ENCODE measurements at places on chromosomes 11 and 22.

GRCh38 chr22:46542011-46542985 lies 4.9 kb upstream of the CELSR1 start:
- peak; percentile 27 for DNase-seq

DNA sequence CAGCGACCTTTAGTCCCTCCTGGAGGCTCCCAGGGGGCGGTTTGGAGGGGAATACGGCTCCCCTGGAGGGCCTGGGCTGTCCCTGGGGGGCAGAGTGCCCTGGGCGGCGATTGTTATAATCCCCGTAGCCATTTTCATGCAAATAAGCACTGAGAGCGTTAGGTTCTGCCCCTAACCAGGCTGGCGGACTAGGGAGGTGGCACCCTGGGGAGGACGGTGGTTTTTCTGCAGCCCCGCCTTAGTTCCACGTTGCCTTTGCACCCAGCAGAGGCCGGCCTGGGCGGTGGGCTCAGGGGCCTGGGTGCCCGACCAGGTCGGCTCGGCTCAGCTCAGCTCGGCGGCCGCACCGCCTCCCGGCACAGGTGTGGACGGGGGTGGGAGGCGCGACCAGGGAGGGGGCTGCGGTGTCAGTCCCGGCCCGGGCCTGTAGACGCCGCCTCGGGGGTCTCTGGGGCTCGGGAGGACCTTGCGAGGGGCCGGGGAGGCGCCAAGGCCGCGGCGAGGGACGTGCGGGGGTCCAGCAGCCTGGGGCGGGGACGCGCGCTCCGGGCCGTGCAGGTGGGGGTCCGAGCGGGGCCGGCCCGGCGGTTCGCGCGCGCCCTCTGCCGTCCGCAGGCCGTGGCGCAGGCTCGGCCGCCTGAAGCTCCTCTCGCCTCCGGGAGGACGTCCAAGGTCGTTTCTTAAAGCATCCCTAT lies 2.3 kb upstream of the DUSP8 start:
- DNase-seq = peak; percentile 44

GRCh38 chr11:17471501-17471900 lies 5.1 kb downstream of the ABCC8 start:
- no peak for DNase-seq

GRCh38 chr11:133384731-133385130 lies 147.6 kb downstream of the OPCML start:
- DNase-seq = no peak

- no peak for DNase-seq
Measured at GRCh38 chr22:39777716-39778454, 115.7 kb downstream of the ENTHD1 start.

DNA sequence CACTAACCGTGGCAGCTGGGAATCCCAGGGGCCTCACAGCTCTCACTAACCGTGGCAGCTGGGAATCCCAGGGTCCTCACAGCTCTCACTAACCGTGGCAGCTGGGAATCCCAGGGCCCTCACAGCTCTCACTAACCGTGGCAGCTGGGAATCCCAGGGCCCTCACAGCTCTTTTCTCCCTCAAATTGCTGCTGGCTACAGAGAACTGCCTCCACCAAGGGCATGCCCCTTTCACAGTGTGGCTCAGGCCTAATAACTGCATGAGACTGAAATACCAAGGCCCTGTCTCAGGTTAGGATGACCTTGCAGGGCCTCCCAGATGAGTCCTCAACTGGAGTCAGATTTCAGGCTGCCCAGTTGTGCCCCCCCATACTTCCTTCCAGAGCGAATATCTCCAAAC lies 35.1 kb upstream of the GGTLC2 start:
- DNase-seq = no peak

- DNase-seq = no peak
Measured at GRCh38 chr11:47267876-47268275, 2.1 kb upstream of the MADD start.

DNA sequence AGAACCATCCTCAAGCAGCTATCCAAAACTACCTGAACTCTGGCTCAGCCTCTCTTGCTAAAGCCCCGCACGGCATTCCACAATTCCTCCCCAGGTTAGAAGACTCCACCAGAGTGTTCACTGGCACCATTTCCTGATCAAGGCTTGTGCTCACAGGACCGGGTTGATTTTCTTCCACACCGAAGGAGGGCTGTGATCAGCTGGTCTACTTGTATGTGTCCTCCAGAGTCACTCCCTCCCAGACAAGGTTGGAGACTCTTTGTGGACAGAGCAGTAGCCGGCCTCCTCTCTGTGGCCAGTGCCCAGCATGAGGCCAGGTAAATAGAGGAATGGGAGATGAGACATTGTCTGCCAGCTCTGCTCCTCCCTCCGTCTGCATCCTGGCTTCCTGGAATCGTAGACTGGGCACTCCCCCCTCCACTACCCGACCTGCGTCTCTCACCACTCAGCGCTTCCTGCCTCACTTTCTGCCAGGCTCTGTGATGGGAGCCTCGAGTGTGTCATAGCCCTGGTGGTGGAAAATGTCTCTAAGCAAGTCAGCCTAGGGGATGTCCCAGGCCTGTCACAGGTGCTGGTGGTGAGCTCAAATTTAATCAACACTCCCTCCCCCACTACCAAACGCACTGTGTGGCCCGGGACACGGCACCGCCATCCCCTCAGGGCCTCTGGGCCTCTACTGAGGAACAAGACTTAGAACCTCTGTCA lies 12.5 kb upstream of the TMPRSS6 start:
- peak; percentile 74 for DNase-seq

DNA sequence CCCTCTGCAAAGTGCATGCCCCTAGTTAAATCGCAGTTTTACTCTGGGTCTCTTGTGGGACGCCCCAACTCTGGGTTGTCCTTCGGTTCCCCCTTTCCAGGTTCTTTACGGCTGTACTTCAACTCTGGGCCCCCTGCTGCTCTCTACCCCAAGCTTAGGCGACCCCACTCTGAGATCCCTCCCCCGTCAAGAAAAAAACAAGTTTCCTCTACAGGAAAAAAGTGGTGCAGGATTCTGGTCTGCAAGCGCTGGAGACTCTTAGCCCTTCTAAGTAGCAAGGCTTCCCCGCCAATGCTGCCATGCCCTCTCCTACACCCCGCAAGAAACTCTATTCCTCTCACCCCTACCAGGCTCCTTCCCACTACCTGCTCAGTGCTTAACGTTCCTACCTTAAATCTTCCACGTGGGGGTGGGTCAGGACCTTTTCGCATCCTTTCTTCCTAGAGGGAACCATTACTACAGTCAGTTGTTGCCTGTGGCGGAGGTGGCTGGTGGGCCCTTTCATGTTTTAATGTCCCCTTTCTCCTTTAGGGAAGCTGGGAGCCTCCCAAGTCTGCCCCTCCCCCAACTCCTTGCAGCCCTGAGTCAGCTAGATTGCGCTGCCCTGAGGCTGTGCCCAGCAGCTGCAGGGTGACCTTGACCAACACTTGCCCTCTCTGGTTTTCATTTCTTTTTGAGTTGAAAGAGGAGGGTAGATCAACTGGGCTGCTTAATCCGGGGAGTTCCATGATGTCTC lies 1.4 kb downstream of the NEFH start:
- DNase-seq = no peak

Measured in activated CD8-positive, alpha-beta memory T cell treated with anti-CD3 and anti-CD28 coated beads for 1 hour (primary cell).